Cerebellar cortex (tissue), 1 donor: ENCODE measurements at places on chromosomes 6 and 20.

GRCh38 chr20:51535075-51535386, 7.5 kb downstream of the NFATC2 start:
- no peak for DNase-seq

GRCh38 chr6:28160233-28160632, 18.6 kb downstream of the ZKSCAN8 start:
- no peak for DNase-seq

DNA sequence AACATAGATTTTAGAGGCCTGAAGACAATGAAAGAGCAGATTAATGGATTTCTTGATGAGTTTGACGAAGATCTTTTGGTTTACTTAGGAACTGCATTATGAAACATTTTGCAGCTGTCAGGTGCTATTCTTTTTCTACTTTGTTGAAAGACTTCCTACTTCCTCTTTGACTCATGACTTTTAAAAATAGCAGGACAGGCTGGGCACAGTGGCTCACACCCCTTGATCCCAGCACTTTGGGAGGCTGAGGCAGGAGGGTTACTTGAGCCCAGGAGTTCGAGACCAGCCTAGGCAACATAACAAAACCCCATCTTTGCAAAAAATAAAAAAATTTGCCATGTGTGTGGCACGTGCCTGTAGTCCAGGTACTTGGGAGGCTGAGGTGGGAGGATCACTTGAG, 52.0 kb downstream of the ITCH start:
- no peak for DNase-seq

DNA sequence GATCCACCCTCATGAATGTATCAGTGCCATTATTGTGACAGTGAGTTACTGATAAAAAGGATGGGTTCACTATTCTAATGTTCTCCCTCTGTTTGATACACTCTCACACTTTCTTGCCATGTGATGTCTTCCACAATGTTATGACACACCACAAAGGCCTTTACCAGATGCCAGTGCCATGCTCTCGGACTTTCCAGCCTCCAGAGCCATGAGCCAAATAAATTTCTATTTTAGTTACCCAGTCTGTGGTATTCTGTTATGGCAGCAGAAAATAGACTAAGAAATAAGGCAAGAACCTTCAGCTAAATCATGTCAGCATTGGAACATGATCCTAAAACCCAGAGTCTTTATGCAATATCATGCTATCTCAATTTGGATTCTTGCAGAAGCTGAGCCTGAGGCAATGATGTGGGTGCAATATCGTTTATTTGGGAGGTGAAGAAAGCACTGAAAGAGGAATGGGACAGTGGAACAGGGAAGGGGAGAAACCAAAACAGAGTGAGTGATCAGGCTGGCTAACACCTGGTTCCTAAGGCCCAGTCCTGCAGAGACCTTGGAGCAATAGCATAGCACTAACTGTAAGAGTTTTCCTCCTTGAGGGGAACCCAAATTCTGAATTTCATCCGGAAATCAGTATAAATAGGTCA, 130.4 kb upstream of the LRFN2 start:
- DNase-seq, result no peak

DNA sequence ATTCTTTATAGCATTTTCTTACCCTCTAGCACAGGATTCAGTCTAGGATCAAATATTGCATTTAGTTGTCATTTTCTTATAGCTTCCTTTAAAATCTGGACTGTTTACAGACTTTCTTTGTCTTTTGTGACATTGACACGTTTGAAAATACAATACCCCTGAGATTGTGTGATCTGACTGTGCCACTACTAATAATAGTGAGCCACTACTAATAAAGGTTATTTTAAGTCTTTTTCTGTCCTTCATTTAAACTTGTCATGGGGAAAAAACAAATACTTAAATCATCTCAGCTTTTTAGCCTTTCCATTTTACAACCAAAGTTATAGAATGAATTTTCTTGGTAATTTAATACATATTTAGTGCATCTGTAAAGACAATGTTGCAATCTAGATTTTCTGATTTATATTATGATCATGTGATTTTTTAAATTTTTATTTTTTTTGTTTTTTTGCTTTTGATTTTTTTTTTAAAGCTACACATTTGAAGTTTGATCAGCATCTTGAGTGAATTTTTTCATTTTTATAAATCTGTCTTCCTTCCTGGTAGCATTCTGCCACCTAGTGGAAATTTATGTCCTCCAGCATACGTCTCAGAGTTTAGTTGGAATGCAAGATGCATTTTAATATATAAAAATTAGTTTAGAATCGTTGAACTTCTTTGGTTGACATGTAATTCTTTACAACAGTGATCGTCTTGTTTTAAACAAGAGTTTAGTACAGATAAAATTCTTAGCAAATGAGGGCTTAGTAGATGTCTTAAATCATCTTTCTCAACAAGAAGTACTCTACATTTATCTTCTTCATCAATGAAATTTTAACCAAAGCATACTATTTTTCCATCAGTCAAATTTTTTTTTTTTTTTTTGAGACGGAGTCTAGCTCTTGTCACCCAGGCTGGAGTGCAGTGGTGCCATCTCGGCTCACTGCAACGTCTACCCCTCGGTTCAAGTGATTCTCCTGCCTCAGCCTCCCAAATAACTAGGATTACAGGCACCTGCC, 119.4 kb downstream of the NCOA3 start:
- DNase-seq, result peak; percentile 61

DNA sequence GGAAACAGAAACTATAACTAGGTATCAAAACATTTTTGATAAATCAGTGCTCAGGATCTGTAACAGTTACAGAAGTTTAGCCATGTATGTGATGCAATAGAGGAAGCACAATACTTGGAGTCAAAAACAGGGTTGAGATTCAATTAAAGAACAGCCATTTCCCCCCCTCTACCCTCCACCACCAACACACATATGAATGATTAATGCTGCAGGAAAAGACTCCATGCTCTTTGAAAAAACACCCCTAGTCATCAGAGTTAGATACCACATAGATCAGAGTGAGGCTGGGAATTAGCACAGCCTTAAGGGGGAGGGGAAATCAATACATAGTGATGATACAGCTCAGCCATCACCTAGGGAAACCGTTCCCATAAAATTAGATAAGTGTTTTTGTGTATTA, 108.9 kb upstream of the EMILIN3 start:
- DNase-seq, result no peak

DNA sequence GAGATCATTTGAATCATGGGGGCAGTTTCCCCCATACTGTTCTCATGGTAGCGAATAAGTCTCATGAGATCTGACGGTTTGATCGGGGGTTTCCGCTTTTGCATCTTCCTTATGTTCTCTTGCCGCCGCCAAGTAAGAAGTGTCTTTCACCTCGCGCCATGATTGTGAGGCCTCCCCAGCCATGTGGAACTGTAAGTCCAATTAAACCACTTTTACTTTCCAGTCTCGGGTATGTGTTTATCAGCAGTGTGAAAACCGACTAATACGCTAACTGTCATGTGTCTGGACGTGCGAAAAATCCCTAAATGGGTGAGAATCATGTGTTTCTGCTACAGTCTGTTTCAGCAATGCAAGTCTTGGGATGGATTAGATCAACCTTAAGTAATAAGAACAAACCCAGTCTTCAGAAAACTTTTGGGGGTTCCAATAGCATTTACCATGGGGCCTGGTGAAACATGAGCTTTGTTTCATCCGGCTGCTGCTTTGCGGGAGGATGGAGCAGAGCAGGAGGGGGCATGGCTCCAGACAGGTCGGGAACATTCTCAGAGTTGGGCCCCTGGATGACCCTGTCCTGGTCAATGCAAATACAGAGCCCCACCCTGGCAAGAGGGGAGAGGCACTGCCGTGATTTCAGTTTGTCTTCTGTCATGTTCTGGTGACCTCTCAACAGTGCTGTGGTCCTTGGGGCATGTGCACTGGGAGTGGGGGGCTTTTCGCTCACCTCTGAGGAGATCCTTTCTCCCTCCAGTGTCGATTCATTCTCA, 41.5 kb downstream of the CTCFL start:
- no peak for DNase-seq

DNA sequence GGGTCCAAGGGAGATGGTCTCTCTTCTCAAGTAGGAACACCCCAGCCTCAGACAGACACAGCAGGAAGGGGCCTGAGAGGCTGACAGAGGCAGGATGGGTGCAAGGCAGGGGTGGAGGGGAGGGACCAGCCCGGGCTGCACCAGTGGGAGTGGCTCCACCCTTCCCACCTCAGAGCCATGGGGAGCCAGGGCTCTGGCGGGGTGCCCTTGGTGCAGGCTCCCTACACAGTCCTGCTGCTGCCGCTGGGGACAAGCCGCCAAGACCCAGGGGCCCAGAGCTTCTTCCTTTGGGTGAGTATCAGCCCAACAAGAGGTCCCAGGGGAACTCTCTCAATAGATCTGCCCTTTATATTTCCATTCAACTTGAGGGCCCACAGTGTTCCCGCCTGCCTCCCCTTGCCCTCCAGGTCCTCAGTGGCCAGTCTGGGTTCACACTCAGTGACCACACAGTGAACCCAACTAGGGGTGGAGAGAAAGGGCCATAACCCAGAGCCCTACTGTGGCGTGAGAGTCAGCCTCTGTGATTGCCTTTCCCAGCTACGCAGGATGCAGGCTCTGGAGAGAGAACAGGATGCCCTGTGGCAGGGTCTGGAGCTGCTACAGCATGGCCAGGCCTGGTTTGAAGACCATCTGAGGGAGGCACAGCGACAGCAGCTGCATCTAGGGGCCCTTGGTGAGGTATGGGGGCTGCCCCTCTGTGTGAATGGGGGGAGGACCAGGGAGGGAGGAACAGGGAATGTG, 592 bp downstream of the SAPCD1 start:
- no peak for DNase-seq

DNA sequence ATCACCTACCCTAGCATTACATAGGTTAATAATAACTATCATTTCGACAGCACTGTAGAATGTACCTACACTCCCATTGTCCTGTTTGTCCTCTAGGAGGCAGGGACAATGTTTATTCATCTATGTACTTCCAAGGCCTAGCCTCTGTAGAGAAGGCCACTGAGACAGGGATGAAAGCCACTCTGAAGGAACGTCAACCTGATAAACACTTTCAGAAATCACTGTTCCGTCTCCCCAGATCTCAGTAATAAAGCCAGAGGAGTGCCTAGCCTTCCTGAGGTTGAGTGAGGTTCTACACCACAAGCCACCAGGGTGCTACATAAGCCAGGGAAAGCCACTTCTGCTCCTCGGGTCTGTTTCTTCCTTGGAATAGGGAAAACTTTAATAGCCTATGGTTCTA, 44.8 kb downstream of the POPDC3 start:
- DNase-seq, result peak; percentile 21

DNA sequence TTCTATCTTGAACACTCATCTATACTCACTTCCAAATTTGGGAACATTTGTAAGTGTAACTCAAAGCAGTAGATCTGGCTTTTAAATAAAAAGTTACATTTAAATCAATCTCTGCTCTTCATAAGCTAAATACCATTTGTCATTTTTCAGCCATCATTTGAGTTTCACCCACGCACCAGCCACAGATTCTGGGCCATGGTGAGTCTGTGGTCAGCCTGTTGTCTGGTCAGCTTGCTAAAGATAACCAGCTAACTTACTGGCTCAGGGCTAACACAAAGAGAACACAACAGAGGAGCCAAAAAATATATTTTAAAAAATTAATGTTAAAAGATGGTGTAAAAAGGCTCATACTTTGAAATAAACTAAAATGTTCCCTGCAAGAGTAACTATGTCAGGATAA, 181.3 kb downstream of the KIF6 start:
- no peak for DNase-seq

GRCh38 chr6:156718647-156719394, 58.4 kb upstream of the ARID1B start:
- DNase-seq, result no peak

DNA sequence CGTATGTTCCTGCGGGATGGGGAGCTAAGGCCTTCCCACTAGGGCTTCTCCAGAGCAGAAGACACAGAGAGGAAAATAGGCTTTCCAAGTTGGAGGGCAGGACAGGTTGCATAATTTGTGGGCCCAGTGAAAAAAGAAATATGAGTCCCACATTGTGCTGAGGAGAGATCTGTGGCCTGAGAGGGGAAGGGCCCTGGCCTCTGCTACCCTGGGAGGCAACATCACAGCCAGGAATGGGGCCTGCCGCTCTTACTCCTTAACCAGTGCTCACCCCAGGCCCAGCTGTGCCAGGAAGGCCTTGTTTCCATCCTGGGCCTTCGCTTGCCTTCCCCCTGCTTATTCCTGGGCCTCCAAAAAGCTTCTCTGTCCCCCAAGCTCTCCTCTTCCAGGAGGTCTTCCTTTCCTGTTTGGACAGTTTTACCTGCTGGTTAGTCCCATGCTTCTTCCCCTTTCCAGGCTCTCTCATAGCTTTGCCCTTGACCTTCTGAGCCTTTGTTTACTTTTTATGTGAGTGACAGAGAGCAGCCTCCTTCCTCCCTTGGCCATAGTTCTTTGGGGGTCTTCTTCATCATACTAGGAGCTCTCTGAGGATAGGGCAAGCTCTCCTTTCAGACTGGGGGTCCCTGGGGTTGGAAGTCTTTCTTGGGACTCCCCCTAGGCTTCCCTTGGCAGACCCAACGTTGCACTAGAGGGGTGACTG, 26.2 kb upstream of the VEGFA start:
- no peak for DNase-seq

GRCh38 chr6:94548201-94548600, 1029.1 kb upstream of the MANEA start:
- DNase-seq, result no peak

DNA sequence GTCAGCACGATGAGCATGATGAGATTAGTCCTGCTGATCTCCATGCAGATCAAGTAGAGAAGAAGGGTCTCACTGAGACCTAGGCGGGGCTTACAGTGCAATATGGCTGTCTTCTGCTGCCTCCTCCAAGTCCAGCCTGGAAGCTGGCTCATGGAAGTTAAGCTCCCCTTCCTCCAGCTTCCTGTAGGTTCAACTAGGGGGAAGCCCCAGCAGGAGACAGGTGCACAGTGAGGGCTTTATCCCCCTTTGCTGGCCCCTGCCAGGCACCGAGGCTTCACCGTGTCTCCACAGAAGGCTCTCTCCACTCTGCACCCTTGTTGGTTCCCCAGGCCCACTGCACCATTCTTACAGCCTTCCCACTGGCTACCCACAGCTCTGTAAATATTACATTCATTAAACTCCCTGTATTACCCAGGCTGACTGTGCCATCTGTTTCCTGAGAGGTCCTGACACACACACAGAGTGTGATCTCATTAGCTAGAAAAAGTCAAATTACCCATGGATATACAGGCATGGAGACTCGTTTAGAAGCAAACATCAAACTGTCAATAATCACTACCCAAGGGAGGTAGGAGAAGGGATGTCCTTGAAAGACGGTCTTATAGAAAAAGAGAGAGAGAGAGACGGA, 90.4 kb downstream of the SLC2A10 start:
- no peak for DNase-seq

GRCh38 chr6:165843121-165843520, 180.1 kb upstream of the PDE10A start:
- DNase-seq, result no peak

DNA sequence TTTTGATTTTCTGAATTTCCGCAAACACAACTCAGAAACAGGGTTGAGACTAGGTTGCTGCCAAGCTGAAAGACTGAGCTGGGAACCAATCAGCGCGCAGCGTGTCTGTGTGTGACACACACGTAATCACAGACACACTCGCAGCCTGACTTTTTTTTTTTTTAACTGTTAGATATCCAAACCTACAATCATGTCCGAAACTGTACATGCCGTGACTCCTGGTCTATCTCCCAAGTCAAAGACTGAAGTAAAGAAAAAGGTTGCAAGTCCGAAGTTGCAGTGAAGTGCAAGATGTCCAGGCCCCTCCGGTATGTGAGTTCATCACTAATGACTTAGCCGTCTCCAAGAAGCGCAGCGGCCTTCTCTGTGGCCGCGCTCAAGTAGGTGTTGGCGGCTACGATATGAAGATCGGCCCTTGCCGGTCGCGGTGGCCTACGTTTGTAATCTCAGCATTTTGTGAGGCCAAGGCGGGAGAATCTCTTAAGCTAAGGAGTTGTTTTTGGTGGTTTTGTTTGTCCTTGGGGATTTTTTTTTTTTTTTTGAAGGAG, 108.2 kb downstream of the HFE start:
- DNase-seq, result peak; percentile 98

- no peak for DNase-seq
These were observed at the start of gene LST1 for GRCh38 chr6:31586008-31586407. Gene LST1, plus strand, starts transcription at chr6:31586277. Its CDS starts 1,023 bp downstream, at chr6:31587300.
